H9 (cell line): ENCODE measurements at places on chromosomes 12 and 14. TPM values are rescaled to one million over a fixed set of nuclear protein-coding genes. Genes with fewer than 3 reads are reported as not detected.
A peak's percentile ranks its signal among the peaks of the same experiment; 100 is the strongest.

GRCh38 chr12:116087399-116087798 lies 190.1 kb downstream of the MED13L start:
- DNase-seq, result no peak

DNA sequence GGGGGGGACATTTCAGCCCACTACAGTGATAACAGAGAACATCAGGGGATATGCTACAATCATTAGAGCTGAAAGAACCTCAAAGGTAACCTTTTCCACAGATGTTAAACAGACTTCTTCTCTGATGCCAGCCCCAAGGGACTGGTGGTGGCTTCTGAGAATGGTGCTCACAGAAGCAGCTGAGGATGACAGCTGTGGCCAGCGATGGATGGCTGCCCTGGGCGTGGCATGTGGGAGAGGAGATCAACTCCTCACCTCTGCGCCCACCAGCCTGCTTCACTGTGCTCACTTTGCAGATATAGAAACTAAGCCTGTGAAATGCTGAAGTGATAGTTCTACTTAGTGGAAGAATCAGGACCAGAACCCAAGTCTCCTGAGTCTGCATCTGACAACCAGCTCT lies 33.0 kb downstream of the FOXN3 start:
- no peak for DNase-seq

DNA sequence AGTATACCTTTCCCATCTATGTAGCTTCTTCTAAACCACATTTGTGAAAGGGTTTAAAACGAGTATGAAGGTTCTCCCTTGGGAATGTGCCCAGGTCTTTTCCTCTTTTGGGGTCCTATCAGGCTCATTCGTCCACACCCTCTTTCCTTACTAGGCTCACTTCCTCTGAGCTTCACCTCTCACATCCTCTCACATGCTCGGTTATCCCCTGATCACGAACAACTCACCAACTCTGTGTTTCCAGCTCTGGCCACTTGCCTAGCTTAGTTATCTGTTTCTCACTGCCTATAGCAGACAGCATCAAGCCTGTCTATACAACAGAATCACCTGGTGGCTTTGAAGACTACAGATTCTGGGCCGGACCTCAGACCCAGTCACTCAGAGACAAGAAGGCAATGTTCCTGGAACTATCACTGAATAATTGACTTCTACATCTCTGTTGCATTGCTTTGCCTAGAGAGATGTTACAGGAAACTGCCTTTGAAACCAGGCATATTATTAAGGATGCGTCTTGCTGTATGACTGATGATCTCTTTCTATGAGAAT lies 158.2 kb downstream of the FOXN3 start:
- DNase-seq, result no peak

- DNase-seq, result peak; percentile 53
These were observed 3.0 kb downstream of the SIX1 start for GRCh38 chr14:60646226-60646818.

DNA sequence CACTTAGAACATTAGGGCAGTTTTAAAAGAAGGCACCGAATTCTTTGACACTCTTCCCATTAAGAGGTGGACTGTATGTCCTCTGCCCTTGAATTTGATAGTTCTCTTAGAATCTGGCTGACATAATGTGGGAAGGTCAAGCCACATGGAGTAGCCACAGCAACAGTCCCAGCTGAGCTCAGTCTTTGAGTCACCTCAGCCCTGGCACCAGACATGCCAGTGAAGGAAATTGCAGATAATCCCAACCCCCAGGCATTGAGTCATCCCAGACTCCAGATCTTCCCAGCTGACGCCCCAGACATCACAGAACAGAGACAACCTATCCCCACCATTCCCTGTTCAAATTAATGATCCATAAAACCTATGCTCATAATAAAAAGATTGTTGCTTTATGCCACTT lies 83.4 kb downstream of the GTF2A1 start:
- no peak for DNase-seq

Gene SPX
- total RNA-seq, result 0.35 and 0.57 TPM in 2 replicates

DNA sequence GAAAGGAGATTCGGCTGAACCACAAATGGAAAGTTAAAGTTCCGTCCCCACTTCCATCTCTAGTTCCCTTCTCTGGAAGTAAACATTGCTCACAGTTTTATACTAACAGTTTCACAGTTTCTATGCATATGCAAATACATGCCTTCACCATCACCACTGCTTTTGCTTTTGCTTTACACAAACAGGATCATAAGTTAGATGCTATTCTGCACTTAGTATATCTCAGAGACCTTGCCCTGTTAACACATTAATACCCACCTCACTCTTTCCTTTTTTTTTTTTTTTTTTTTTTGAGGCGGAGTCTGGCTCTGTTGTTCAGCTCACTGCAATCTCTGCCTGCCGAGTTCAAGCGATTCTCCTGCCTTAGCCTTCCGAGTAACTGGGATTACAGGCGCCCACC lies 890 bp downstream of the TEP1 start:
- DNase-seq, result no peak

GRCh38 chr12:109444259-109444658 lies 32.8 kb downstream of the KCTD10 start:
- DNase-seq, result no peak

DNA sequence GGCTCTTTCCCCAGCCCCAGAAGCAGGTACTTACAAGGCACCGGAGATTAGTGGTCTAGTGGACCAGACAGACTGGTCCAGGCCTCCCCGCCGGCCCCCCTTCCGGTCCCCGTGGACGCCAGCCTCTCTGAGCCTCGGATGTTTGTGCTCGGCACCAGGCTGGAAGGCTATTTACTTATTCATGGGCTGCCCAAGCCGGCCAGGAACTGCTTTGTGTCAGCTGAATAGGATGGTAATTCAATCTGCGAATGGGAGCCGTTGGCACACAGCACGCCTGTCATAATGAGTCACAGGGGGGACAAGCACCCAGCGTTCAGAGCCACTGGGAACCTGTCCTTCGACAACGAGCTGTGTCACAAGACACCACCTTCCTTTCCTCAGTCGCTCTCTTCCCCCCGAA lies 82.3 kb downstream of the RIMBP2 start:
- peak; percentile 91 for DNase-seq

Gene KIF26A
- total RNA-seq, result 43.0 and 44.2 TPM in 2 replicates

DNA sequence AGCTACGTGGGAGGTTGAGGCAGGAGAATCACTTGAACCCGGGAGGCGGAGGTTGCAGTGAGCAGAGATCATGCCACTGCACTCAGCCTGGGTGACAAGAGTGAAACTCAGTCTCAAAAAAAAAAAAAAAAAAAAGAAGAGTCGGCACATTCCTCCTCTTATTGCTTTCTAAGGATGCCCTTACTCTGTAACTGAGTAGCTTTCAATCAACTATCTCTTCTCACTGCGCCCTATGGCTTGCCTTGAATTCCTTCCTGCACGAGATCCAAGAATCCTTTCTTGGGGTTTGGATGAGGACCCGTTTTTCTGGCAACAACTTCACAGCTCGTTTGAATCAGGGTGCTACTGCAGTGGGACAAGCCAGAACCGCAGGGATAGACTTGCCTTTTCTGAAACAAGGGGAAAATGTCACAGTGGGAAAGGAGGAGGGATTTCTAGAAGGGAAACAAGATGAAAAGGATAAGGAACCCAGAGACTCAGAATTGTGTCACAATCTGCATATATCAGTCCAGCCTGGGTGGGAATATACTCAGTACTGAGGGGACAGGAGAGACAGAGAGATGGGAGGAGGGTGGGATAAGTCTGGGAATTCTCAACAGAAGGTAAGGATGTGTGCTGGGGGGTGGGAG lies 16.1 kb upstream of the RND1 start:
- DNase-seq, result no peak

- no peak for DNase-seq
These were observed 39.5 kb upstream of the LRIG3 start for GRCh38 chr12:58959639-58960300.

Gene RFX4
- total RNA-seq, result 0.13 and 0.57 TPM in 2 replicates

- no peak for DNase-seq
These were observed 139.3 kb downstream of the BRMS1L start for GRCh38 chr14:35965400-35965799.

Gene TIGAR
- 23.4 and 27.5 TPM in 2 replicates for total RNA-seq

DNA sequence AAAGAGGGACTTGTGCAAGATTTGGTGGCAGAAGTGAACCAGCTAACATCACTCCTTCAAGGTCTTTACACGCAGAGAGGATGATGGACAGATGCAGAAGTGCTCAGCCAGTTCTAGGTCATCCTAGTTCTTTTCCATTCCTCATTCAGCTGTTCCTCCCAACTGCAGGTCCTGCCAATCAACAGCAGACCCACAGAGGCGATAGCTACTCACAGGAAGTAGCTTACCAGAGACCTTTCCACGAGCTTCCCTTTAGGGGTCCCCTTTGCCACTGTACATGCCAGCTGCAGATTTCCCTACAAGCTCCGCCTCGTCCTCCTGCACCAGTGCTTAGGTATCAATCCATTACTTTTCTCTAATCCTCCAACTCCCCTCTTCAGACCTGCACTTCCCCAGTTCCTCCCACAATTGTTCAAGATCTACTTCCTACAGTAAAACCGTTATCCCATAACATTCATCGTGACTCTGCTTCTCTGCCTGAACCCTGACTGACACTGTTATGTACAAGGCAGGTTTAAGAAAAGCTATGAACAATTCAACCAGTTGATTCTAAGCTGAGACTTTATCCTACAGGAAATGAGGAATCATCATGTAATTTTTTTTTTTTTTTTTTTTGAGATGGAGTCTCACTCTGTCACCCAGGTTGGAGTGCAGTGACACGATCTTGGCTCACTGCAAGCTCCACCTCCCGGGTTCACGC lies 22.5 kb downstream of the RECQL start:
- DNase-seq, result no peak

GRCh38 chr14:21211509-21211908 lies 55.6 kb upstream of the OR5AU1 start:
- DNase-seq, result no peak

DNA sequence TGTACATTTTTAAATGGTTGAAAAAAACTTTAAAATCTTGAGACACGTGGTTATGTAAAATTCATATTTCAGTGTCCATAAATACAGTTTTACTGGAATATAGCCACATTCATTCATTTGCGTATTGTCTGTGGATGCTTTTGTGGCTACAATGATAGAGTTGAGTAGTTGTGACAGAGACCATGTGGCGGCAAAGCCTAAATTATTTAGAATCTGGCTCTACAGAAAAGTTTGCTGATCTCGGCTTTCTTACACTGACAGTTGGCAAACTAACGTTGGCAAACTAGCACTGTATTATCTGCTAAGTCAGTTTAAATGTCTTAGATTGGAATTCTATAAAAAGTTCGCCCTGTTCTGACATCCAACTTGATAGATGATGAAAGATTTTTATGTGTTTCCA lies 2.4 kb downstream of the UNC119B start:
- no peak for DNase-seq

GRCh38 chr12:16002880-16003279 lies 91.7 kb downstream of the DERA start:
- DNase-seq, result no peak

GRCh38 chr12:131422187-131422520 lies 288.7 kb upstream of the SFSWAP start:
- DNase-seq, result no peak

- no peak for DNase-seq
These were observed 393.1 kb upstream of the RGS6 start for GRCh38 chr14:71538938-71539649.

- DNase-seq, result no peak
These were observed 235.7 kb downstream of the EGLN3 start for GRCh38 chr14:33715227-33715528.

- no peak for DNase-seq
These were observed 146.2 kb downstream of the SLC6A15 start for GRCh38 chr12:84766375-84766774.

- no peak for DNase-seq
These were observed 45.8 kb downstream of the DRAM1 start for GRCh38 chr12:101923045-101923718.

DNA sequence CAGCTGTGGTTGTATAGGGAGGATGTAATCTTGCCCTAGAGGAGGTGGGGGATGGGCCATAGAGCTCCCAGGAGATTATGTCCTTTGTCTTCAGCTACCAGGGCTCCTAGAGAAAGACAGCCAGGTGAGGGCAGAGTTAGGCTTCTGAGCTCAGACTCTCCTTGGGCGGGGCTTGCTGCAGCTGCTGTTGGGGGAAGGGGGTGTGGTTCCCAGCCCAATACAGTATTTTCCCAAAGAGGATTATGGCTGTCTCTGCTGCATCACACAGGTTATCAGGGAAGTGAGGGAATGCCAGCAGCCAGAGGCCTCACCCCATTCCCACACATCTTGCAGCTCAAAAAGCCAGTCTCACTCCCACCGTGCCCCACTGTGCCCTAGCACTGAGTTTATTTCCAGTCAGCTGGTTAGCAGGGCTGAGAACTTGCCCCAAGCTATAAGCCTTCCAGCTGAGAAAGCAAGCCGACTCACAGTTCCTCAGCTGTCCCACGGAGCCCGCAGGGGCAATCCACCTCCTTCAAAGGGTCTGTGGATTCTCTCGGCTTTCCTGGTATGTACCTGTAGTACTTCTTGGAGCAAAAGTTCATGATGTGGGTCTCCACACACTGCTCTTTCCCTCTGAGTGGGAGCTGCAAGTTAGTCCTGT lies 217.3 kb upstream of the CPNE8 start:
- peak; percentile 95 for DNase-seq

Gene SLC4A8
- total RNA-seq, result 18.0 and 26.3 TPM in 2 replicates

DNA sequence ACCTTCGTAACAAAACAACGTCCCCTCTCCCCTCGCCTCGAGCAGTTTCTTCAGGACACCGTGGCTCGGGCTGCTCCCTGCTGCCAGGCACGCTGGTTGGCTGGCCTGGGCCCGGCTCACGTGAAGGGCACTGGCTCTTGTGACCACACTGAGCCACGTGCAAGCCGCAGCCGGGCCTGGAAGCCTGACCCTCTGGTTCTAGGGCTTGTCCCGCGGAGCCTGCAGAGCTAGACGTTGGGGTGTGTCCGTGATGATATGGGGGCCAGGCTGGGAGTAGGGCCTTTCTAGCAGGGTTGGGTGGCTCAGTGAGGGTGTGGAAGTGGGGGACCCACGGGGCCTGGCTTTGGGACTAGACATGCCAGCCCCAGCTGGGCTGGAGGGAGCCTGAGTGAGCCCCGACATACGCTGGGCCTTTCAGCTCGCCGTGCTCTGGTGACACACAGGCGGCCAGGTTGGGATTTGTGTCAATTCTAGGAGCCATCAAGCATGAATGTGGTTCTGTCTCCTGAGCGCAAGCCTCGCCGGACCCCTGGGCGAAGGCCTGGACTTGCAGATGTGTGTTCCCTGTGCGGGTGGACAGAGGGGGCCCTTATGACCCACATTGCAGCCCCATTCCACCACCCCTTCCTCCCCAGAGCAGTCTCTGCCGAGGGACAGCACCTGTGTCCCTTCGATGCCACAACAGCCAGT lies 13.6 kb upstream of the AMN start:
- no peak for DNase-seq

- no peak for DNase-seq
These were observed 32.4 kb downstream of the YY1 start for GRCh38 chr14:100271247-100271939.

Gene PRH1
- total RNA-seq, result 14.9 and 15.8 TPM in 2 replicates
